ENCODE measurements at places on chromosomes 12 and 14. TPM values are rescaled to one million over a fixed set of nuclear protein-coding genes. Genes with fewer than 3 reads are reported as not detected.

Gene ADAM21
- 0.18 TPM for polyA plus RNA-seq

Gene PPHLN1
- polyA plus RNA-seq, result 114 TPM

Gene SALL2
- polyA plus RNA-seq, result 0.34 TPM

Gene LRRC43
- not detected for polyA plus RNA-seq

Gene MSRB3
- polyA plus RNA-seq, result not detected

Gene TBC1D30
- polyA plus RNA-seq, result not detected
